ENCODE measurements at places on chromosomes 2 and 18. TPM values are rescaled to one million over a fixed set of nuclear protein-coding genes. Genes with fewer than 3 reads are reported as not detected.

The RTKN gene
- 22.3 TPM for total RNA-seq

The CIB4 gene
- total RNA-seq: not detected

The KLHL41 gene
- total RNA-seq: 9.8 TPM

The RND3 gene
- total RNA-seq: 413 TPM

The MEP1B gene
- total RNA-seq: 0.17 TPM

Data from smooth muscle cell of trachea (primary cell).